Activated CD4-positive, alpha-beta T cell treated with anti-CD3 and anti-CD28 coated beads, Interleukin-2, amount 10 ng/mL, durations not matched to agents 7 days and 5 days (primary cell): ENCODE measurements at places on chromosomes 7 and 10.

DNA sequence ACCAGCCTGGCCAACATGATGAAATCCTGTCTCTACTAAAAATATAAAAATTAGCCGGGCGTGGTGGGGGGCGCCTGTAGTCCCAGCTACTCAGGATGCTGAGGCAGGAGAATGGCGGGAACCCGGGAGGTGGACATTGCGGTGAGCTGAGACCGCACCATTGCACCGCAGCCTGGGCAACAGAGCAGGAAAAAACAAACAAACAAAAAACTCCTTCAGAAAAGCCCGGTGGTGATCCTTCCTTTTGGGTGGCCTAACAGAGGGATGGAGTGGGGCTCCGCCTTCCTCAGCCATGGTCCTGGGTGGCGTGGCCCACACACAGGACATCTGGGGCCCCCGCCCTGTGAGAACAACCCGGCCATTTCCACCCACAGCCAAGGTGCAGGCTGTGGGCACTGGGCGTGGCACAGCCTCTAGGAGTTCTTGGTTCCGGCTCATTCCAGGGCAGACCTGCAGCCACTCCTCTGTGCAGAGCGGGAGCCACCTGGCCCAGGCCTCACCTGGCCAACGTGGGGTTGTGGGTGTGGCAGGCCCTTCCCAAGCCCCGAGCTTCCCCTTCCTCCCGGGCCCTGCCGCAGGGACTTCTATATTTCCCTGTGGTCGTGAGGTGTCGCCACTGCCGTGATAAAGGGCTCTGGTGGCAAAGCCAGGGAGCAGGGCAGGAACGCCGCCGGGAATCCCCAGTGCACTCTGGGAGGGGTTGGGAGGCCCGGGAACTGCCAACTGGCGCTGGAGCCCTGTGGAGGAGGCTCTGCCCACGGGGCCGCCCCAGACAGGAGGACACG is 37.6 kb downstream of the GET4 start:
- H3K36me3 ChIP-seq: no peaks in the 10 kb centered on the region
- no peak for DNase-seq
- H3K4me3 ChIP-seq: no peak overlapping the region
- H3K4me1 ChIP-seq: peaks cover 10% of the 10 kb centered on the region
- no peak overlapping the region for H3K27ac ChIP-seq

- H3K27ac ChIP-seq: no peak overlapping the region
- DNase-seq: no peak
- H3K27me3 ChIP-seq: no peaks in the 10 kb centered on the region
Observed at GRCh38 chr7:12728192-12728538, 40.7 kb downstream of the ARL4A start.

- no peak overlapping the region for H3K4me3 ChIP-seq
- H3K4me1 ChIP-seq: peaks cover 18% of the 10 kb centered on the region
- H3K27ac ChIP-seq: no peak overlapping the region
- H3K36me3 ChIP-seq: peaks cover 35% of the 10 kb centered on the region
- DNase-seq: no peak
Observed at GRCh38 chr7:100556541-100556940, 17.2 kb downstream of the SAP25 start.

DNA sequence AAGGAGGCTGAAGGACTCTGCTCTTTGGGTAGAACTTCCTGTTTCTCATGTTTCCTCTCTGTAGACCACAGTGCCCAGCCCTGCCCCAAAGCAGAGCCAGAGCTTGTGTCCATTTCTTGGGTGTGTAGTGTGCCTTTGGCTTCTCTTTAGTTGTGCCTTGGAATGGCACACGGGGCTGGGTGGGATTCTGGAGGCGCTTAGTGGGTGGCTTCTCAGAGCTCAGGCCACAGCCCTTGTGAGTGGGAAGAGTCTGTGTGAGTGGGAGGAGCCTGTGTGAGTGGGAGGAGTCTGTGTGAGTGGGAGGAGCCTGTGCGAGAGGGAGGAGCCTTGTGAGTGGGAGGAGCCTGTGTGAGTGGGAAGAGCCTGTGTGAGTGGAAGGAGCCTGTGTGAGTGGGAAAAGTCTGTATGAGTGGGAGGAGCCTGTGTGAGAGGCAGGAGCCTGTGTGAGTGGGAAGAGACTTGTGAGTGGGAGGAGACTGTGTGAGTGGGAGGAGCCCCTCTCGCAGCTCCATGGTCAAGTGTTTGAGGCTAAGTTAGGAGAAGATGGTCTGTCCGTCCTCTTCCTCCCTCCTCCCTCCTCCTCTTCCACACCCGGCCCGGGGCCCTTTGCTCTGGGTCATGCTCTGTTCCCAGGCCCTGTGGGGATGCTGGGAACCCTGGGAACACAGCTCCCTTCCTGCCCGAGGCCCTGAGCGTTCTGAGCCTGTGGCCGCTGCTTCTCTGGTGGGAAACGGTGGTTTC is 153.0 kb downstream of the GRK5 start:
- no peaks in the 10 kb centered on the region for H3K27me3 ChIP-seq
- peak overlapping the region; percentile 41 for H3K27ac ChIP-seq
- peaks cover 34% of the 10 kb centered on the region for H3K36me3 ChIP-seq

- no peak for DNase-seq
- H3K27me3 ChIP-seq: no peaks in the 10 kb centered on the region
- peaks cover 10% of the 10 kb centered on the region for H3K36me3 ChIP-seq
- H3K27ac ChIP-seq: no peak overlapping the region
Observed at GRCh38 chr10:792083-792791, 102.8 kb upstream of the DIP2C start.

DNA sequence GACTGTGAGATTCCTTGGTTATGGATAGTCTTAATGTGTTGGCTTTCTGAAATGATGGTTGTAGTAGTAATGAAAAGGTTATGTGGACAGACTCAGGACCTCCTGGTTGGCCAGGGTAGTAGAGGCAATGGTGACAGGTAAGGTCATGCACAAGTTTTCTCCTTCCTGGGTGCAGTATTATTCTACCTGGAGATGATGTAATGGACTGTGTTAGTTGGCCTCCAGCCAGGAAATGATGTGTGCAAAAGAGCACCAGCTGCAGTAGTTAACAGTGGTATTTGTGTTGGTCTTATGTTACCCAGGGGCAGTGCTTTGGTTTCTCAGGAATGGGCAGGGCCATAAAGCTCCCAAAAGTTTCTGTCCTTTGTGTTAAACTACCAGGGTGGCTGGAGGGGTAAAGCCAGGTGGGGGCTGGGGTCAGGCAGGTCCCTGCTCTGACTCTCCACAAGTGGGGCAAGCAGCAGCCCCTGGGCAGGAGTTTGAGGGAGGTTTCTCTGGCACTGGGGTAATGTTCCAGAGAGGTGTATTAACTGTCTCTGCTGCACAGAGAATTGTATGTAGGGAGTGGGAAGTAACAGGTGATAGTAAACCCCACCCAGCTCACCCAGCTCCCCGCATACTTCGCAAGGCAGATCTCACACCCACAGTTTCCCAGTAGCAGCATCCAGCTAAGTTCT is 36.3 kb downstream of the GPR22 start:
- peaks cover 13% of the 10 kb centered on the region for H3K36me3 ChIP-seq
- no peak for DNase-seq
- peaks cover 9% of the 10 kb centered on the region for H3K4me1 ChIP-seq
- no peak overlapping the region for H3K4me3 ChIP-seq
- H3K27ac ChIP-seq: no peak overlapping the region
- H3K27me3 ChIP-seq: no peaks in the 10 kb centered on the region

GRCh38 chr7:27242555-27243339 is at the start of gene EVX1:
TSS of gene EVX1 (plus strand) at chr7:27242802. CDS start at chr7:27243031, 229 bp downstream.
- peaks cover 8% of the 10 kb centered on the region for H3K4me1 ChIP-seq
- peaks cover 4% of the 10 kb centered on the region for H3K36me3 ChIP-seq
- no peak for DNase-seq
- peaks cover 90% of the 10 kb centered on the region for H3K27me3 ChIP-seq
- H3K4me3 ChIP-seq: peak within 1 kb of the TSS; percentile 43

DNA sequence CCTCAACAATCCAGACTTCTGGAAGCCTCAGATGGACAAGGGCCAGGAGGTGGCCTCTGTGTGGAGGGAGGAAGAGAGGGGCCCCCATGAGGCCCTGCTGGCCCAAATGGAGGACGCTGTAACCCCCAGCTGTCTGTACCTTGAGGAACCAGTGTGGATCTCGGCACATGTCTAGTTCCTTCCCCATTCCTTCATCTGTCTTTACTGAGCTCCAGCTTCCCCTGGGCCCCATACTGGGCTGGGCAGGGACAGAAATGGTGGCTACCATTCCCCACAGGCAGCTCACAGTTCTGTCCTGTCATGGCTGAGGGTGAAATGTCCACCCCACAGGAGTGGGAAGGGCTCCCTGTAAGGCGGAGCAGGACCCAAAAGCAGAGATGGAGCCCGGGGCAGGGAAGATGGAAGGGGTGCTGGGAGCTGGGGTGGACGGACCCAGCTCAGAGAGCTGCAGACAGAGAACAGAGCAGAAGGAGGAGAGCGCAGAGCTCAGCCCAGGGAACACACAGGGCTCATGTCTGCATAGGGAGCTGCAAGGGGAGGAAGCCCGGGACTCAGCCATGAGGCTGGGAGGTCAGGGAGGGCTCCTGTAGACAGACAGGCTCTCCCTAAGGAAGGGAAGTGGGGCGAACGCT is 22.8 kb downstream of the ANTXRL start:
- no peaks in the 10 kb centered on the region for H3K4me1 ChIP-seq
- H3K4me3 ChIP-seq: no peak overlapping the region
- H3K27ac ChIP-seq: peak overlapping the region; percentile 61

DNA sequence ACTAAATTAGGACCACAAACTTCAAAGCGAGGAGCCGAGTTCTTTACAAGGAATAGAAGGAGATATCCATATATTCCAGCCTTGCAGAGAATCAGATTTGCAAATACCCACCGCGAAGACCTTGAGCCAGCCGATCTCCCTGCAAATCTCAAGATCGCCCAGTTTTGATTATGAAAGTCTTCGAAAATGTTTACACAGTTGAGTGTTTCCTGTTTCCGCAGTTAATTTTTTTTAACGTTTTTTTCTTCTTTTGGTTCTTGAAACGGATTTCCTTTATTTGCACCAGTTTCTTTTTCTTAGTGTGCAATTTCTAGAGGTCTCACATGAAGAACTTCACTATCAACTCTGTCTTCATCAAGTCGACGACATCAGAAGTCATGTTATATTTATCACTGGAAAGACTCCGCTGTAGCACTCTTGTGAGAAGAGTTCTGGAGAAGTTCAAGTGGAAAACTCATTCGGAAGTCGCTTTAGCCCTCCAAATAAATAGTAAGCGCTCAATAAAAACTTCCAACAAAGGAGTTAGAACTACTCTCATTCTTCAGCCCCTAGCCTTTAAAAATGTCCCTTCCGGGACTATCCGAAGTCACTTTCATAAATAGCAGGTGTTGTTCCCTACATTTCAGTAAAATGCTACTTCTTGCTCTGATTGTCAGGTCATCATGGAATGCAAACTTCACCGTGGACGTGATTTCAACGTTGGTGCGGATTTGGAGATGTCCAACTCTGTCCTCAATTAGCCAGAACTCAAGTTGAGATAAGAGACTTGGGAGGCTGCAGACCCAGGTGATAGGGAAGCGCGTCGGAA is 11.9 kb upstream of the SPAG6 start:
- peak overlapping the region; percentile 84 for H3K27ac ChIP-seq
- H3K27me3 ChIP-seq: peaks cover 35% of the 10 kb centered on the region
- DNase-seq: no peak
- peak overlapping the region; percentile 66 for H3K4me3 ChIP-seq
- H3K4me1 ChIP-seq: peaks cover 42% of the 10 kb centered on the region

DNA sequence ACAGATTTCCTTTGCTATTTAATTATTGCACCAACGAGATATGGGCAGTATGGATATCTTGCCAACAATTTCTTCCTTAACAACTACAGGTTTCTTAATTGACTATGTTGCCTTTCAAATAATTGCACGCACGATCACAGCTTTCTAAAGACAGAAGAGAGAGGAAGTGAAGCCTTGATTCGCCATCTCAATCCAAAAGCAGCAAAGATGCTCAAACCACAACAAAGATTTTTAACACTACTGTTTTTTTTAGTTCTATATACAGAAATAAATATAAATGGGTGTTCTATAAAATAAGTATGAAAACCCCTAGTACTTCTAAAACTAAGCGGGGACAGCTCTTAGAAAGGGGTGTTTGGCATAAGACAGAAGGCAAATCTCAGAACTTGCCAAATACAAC is 251.3 kb downstream of the SFMBT2 start:
- H3K36me3 ChIP-seq: peaks cover 71% of the 10 kb centered on the region
- no peak overlapping the region for H3K4me3 ChIP-seq
- peaks cover 30% of the 10 kb centered on the region for H3K4me1 ChIP-seq
- no peaks in the 10 kb centered on the region for H3K27me3 ChIP-seq
- peak; percentile 26 for DNase-seq

- H3K36me3 ChIP-seq: no peaks in the 10 kb centered on the region
- no peak overlapping the region for H3K4me3 ChIP-seq
- H3K4me1 ChIP-seq: peaks cover 6% of the 10 kb centered on the region
- peaks cover 29% of the 10 kb centered on the region for H3K27me3 ChIP-seq
Observed at GRCh38 chr10:79451046-79451699, 5.7 kb upstream of the ZCCHC24 start.

- H3K4me1 ChIP-seq: no peaks in the 10 kb centered on the region
- no peaks in the 10 kb centered on the region for H3K36me3 ChIP-seq
- DNase-seq: no peak
- no peak overlapping the region for H3K4me3 ChIP-seq
Observed at GRCh38 chr10:33734393-33735155, 400.1 kb upstream of the NRP1 start.

- H3K27ac ChIP-seq: no peak overlapping the region
- no peak for DNase-seq
- H3K4me1 ChIP-seq: no peaks in the 10 kb centered on the region
- H3K36me3 ChIP-seq: no peaks in the 10 kb centered on the region
- H3K27me3 ChIP-seq: no peaks in the 10 kb centered on the region
- no peak overlapping the region for H3K4me3 ChIP-seq
Observed at GRCh38 chr7:15495170-15495569, 66.6 kb downstream of the AGMO start.

GRCh38 chr10:114925587-114926586 is 12.1 kb upstream of the TRUB1 start:
- H3K27me3 ChIP-seq: peaks cover 8% of the 10 kb centered on the region
- H3K4me3 ChIP-seq: no peak overlapping the region
- H3K27ac ChIP-seq: no peak overlapping the region
- no peaks in the 10 kb centered on the region for H3K36me3 ChIP-seq
